ENCODE measurements at places on chromosomes 16 and 17.
A peak's percentile ranks its signal among the peaks of the same experiment; 100 is the strongest.

GRCh38 chr17:12053552-12053951 lies 32.9 kb downstream of the MAP2K4 start:
- no peak for DNase-seq

- no peak for DNase-seq
Observed at GRCh38 chr16:64398793-64399192, 723.1 kb downstream of the CDH11 start.

GRCh38 chr16:30992276-30992780 lies 7.3 kb downstream of the HSD3B7 start:
- DNase-seq = no peak

- DNase-seq = no peak
Observed at GRCh38 chr16:2776500-2777139, 460 bp downstream of the ELOB start.

DNA sequence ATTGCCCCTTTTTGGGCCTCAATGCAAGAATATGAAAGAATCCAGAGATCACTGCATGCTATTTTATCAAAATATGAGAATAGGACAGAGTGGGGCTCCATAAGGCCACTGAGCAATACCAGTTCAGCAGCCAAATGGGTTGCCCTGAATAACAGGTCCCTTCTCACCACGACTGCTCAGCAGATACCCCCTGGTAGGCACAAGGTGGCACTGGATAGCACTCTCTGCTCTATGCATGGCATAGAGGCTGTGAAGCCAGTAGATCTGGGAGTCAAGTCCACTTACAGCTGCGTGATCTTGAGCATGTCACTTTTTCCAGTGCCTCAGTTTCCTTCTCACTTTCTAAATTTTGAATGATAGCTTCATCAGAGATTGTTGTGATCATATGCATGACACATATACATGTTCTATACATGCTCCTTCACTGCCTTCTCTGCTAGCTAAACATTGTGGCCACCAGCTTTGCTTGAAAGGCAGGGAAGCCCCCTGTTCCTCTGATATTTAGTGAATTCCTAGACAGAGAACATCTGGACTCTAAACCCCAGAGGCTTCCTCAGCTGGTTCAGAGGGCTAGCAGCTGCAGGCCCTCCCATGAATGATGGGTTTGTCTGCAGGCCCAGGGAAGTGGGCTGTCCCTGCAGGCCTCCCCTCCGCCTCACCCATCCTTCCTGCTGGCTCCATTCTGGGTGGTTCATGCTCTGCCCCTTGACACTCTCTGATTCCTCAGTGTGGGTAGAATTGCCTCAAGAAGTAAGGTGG lies 84.9 kb upstream of the ASIC2 start:
- no peak for DNase-seq

DNA sequence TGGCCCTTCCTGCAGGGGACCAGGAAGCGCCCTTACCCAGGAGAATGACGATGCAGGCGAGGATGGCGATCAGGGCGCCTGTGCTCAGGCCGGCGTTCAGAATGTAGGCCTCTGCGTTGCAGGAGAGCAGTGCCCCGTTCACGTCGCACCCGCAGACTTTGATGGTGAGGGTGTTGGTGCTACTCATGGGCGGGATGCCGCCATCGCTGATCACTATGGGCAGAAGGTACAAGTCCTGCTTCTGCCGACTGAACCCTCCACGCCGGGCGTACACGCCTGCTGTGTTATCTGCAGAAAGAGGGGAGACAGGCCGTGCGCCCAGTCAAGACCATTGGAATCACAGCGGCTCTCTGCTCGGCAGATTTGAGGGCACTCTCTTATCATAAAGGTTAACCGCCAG lies 171.1 kb downstream of the CDH11 start:
- no peak for DNase-seq

- no peak for DNase-seq
Observed at GRCh38 chr16:65306722-65307121, 184.9 kb upstream of the CDH11 start.

- no peak for DNase-seq
Observed at GRCh38 chr16:51763072-51763661, 612.1 kb upstream of the SALL1 start.

DNA sequence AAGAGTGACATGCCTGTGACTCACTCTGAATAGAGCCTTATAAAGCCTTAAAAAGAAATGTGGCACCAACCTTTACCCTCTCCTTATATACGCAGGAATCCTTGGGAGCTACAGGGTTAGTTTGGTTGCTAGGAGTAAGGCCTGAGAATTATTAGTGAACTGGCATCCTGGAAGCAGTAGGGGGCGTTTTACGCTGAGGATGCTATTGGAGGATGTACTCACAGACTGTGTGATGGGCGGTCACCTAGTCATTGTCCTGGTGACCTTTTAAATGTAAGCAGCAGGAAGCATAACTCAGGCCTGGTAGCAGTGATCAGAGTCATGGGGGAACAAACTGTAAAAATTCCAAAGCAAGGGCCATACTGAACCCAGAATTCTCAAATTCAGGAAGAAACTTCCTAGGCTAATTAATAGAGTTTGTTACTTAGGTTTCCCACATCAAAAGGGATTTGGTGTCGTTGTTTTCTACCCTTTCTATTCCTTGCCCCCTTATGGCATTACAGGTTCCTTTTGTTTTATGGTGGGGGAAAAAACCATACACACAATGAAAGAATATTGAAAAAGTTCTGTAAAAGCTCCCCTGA lies 153.8 kb downstream of the SNX11 start:
- no peak for DNase-seq

GRCh38 chr16:79801646-79802045 lies 201.1 kb upstream of the MAF start:
- no peak for DNase-seq

DNA sequence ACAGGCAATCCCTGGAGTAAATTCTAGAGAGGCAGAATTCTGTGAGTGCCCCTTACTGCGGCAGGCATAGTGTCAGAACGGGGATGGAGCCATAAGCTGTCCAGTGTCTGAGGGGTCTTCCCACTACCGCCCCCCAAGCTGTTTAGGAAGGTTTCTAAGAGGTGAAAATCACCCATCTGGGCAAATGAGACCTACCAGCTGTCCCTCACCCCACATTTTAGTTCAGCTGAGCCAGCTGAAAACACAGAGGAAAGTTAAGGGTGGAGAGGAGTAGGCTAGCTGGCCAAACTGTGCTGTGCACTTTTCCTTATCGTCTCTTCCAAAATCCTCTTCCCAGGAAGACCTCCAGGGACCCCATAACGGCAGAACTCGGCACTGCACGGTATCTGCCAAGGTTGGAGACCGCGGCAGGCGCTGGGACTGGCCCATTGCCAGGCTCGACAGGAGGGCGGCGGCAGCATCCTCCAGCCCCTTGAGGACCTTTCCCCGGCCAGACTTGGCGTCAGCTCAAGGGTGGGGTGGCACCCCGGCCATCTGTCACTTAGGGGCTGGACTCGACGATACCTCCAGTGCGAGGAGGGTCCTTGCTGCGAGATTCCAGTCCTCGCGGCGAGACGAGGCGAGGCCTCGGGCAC lies 955 bp downstream of the ACLY start:
- DNase-seq = no peak

- no peak for DNase-seq
Observed at GRCh38 chr16:685967-686366, 1.8 kb upstream of the JMJD8 start.

GRCh38 chr16:88790312-88791211 lies 5.5 kb upstream of the PIEZO1 start:
- no peak for DNase-seq

DNA sequence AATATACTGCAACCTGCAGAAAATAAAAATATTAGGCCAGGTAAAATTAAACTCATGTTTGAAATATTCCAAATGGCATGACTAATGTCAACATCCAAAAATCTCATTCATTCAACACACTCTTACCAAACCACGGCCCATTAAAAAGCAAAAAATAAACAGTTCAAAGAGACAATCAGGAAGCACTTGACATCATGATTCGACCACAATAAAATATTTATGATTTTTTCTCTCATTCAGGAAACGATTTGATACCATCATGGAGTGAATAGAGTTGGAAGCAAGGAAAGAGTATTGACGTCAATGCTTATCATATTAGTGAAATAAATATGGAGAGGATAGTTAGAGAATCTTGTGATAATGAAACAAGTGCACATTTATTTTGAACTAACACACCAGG lies 354.1 kb downstream of the KCNJ2 start:
- DNase-seq = no peak

DNA sequence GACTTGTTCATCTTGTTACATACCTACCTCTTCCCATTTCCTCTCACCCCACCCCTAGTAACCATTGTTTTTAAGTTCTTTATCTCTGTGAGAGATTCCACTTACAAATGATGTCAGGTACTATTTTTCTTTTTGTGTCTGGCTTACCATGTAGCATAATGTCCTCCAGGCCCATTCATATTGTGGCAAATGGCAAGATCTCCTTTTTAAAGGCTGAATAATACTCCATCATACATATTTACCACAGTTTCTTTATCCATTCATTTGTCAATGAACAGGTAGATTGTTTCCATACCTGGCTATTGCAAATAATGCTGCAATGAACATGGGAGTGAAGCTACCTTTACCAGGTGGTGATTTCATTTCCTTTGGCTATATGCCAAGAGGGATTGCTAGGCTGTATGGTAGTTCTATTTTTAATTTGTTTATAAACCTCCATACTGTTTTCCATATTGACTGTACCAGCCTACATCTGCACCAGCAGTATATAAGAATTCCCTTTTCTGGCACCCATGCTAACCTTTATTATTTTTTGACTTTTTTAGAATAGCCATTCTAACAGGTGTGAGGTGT lies 53.9 kb downstream of the NSRP1 start:
- DNase-seq = no peak

GRCh38 chr17:40034426-40035161 lies 19.4 kb downstream of the CSF3 start:
- no peak for DNase-seq

DNA sequence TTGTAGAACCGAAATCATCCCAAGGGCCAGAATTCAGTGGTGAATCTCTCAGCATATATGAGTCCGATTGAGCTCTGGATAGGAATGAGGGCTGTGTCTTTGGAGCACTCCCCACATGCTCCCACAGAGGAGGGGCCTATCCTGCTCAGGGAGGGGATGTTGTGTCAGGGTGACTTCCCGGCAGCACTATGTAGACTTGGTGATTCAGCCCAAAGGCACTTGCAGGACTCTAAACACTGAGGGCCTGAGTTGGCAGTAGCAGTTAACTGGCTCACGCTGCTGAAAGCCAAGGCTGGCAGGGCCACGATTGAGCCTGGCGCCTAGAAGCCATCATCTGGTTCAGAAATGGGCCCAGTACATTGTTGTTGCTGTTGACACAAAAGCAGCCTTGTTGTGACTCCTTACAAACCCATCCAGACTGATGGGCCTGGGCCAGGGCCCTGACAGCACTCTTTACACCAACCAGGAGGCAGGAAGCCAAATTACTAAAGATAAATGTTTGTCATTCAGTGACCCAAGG lies 31.9 kb downstream of the NMT1 start:
- peak; percentile 93 for DNase-seq

DNA sequence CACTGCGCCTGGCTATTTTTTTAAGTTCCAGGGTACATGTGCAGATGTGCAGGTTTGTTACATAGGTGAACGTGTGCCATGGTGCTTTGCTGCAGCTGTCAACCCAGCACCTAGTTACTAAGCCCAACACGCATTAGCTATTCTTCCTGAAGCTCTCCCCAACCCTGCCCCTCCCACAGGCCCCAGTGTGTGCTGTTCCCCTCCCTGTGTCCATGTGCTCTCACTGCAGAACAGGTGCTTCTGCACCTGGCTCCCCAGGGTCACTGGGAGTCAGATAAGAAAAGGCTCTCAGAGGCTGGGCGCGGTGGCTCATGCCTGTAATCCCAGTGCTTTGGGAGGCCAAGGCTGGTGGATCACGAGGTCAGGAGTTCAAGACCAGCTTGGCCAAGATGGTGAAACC lies 6.2 kb downstream of the HASPIN start:
- no peak for DNase-seq

DNA sequence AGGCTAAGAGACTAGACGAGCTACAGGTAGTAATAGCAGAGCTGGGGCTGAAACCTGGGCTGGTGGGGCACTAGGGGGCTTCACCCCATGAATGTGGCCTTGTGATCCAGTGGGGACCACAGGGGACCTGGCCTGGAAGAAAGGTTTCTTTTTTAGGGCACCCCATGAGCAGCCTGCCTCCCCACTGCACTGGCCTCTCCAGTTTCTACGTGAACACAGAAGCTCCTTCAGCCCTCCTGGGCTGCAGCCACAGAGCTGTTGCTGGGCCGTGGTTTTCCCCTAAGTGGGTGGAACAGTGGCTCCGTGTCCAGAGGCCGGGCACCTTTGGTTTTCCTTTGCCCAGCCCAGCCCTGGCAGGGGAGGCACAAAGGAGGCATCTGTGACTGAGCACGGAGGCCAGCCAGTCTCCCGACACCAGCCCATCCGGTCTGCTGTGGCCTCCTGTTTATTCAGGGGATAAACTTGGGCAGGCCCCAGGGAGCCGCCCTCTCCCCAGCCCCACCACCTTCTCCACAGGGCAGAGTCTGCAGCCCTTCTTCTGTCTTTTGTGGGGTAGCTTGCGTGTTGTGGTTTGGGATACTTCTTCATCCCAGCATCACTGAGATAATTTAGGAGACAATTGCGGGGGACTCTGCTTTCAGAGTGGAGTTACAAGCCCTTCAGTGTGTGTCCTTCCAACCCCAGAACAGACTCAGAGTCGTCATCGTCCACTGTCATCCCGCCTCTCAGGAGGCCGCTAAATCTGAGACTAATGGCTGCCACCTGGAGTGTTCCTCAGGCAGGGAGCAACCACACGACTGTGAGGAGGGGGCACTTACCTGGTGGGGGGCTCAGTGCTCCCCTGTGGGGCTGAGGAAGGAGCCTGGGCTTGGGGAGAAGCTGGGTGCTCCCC lies 85.3 kb downstream of the RAB11FIP4 start:
- no peak for DNase-seq

DNA sequence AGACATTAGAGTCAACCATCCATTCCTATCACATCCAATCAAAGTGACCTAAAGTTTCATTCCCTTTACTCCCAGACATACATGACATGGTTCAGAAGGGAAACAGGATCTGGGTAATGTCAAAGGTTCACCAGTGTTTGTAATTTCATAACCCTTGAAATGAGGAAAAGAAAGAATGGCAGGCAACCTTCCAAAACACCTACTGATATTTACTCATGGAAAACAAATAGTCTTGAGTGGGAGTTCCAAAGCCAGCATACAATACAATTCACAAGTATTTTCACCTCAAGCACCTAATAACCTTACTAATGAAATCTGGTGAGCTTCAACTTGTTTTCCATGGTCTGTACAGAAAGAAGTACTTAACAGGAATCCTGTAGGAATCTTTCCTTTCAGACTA lies 72.5 kb upstream of the AXIN2 start:
- no peak for DNase-seq

DNA sequence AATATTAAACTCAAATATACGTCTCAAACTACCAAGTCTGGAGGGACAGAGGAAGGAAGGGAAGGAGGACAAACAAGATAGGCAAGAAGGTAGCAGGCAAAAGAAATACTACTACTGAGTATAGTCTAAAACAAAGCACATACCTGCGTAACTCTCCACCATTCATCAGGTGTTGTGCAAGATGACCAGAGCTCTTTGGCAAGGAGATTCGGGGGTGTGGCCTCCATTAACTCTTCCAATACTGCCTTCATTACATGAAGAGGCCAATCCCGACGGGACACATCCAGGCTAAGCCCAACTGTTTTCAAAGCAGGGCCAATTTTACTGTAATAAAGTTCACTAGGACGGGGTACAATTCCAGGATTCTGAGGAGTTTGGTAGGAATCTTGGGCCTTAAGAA lies 38.2 kb upstream of the ARL6IP1 start:
- DNase-seq = no peak

GRCh38 chr17:82061047-82061925 lies 4.3 kb downstream of the DUS1L start:
- DNase-seq = no peak

- DNase-seq = no peak
Observed at GRCh38 chr16:8565498-8565897, 24.8 kb downstream of the TMEM114 start.
